LHCN-M2 (cell line): ENCODE measurements at places on chromosomes 1 and 21. TPM values are rescaled to one million over a fixed set of nuclear protein-coding genes. Genes with fewer than 3 reads are reported as not detected.

CD53 gene
- not detected in 2 replicates for total RNA-seq

- DNase-seq, result no peak
Observed at GRCh38 chr1:205585835-205586785, 45.7 kb downstream of the ELK4 start.

PTTG1IP gene
- total RNA-seq, result 496 and 531 TPM in 2 replicates

NUAK2 gene
- total RNA-seq, result 0.46 and 0.64 TPM in 2 replicates

HAO2 gene
- total RNA-seq, result not detected in 2 replicates
